Kidney (tissue), 22 donors: ENCODE measurements at places on chromosomes 4 and X. TPM values are rescaled to one million over a fixed set of nuclear protein-coding genes. Genes with fewer than 3 reads are reported as not detected.

DNA sequence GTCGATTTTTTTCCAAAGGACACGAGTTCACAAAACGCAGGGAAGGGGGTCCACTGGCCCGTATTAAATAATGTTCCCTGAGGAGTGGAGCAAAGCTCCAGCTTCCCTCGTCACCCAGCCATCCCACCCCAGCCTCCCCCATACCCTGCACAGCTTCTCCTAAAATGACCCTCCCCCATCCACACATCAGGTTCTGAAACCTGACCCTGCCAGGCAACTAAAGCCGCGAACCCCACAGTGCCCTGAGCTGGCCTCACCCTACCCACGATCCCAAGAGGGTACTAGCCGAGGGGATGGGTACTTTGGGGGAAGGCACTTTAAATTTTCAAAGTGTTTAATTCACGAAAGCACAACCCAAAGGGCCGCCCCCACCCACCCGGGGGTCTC lies 634 bp downstream of the APOO start:
- H3K4me1 ChIP-seq: peaks cover 5% of the 10 kb centered on the region
- H3K36me3 ChIP-seq: no peaks in the 10 kb centered on the region
- H3K27me3 ChIP-seq: peaks cover 5% of the 10 kb centered on the region
- DNase-seq: peak; percentile 47

DNA sequence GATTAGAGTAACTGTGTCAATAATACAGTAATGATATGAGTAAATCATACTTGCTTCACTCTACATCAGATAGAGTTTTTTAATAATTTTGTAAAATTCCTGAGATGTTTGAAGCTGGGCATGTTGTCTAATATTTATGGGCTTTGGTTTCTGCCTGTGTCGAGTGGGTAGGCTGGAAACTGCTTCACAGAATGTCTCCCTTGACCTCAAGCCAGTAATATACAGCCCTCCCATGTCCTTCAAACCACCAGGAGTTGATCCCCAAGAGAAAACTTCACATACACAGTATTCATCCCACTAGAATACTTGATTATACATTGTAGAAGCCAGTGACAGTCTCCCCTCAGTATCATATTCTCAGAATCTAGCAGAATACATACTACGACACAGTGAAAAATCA lies 284.8 kb upstream of the TENM3 start:
- H3K27ac ChIP-seq: no peak overlapping the region
- H3K4me1 ChIP-seq: peaks cover 3% of the 10 kb centered on the region
- no peaks in the 10 kb centered on the region for H3K36me3 ChIP-seq

- DNase-seq: peak; percentile 86
- peaks cover 5% of the 10 kb centered on the region for H3K4me1 ChIP-seq
- peak overlapping the region; percentile 45 for H3K27ac ChIP-seq
- H3K4me3 ChIP-seq: no peak overlapping the region
- H3K27me3 ChIP-seq: no peaks in the 10 kb centered on the region
These were observed 125.1 kb downstream of the RAPGEF2 start for GRCh38 chr4:159227984-159228383.

DNA sequence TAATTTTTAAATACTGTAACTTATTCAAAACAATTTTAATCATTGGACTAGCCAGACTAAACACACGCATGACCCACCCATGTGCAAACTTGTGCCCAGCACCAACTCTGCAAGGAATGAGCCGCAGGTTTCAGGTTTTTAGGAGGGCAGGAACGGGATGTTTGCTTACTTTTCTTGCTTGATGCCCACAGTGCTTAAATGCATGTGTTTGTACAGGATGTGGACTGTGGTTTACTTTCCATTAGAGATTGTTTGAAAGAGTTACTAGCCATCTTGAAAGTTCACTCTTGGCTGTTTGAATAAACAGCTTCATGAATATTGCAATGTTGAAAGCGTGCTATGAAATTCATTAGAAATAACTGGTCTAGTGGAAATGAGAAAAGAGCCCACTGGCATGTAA lies 83.3 kb downstream of the STK32B start:
- peaks cover 21% of the 10 kb centered on the region for H3K4me1 ChIP-seq
- H3K4me3 ChIP-seq: no peak overlapping the region
- no peaks in the 10 kb centered on the region for H3K36me3 ChIP-seq
- DNase-seq: no peak
- no peak overlapping the region for H3K27ac ChIP-seq

GRCh38 chr4:38332699-38333098 lies 331.3 kb upstream of the KLF3 start:
- H3K36me3 ChIP-seq: no peaks in the 10 kb centered on the region
- no peaks in the 10 kb centered on the region for H3K27me3 ChIP-seq
- no peak overlapping the region for H3K27ac ChIP-seq
- H3K4me1 ChIP-seq: no peaks in the 10 kb centered on the region
- no peak for DNase-seq

The GLRA3 gene
- total RNA-seq: not detected

The MAP3K15 gene
- 3.7 TPM for total RNA-seq

The SLITRK4 gene
- 6.0 TPM for total RNA-seq
